ENCODE measurements at places on chromosomes 6 and 20.

DNA sequence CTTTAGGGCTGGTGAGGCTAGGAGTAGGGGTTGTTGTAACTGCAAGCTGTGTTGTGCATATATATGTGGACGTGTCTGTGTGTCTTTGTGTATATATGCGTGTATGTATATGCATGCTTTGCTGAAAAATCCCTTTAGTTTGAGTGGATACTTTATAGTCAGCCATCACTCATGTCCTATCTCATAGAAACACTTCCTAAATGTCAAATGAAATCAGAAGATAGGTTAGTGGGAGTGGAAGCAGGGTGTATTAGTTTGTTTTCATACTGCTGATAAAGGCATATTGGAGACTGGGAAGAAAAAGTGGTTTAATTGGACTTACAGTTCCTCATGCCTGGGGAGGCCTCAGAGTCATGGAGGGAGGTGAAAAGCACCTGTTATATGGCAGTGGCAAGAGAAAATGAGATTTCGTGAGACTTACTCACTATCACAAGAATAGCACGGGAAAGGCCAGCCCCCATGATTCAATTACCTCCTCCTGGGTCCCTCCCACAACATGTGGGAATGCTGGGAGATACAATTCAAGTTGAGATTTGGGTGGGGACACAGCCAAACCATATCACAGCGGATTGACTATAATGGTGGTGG, 131.1 kb downstream of the JARID2 start:
- DNase-seq = no peak

GRCh38 chr20:22716821-22717351, 132.5 kb upstream of the FOXA2 start:
- no peak for DNase-seq

- no peak for DNase-seq
These were observed 561.8 kb upstream of the AGPAT4 start for GRCh38 chr6:161835500-161836215.

GRCh38 chr6:143578054-143578453, 66.5 kb upstream of the FUCA2 start:
- no peak for DNase-seq

DNA sequence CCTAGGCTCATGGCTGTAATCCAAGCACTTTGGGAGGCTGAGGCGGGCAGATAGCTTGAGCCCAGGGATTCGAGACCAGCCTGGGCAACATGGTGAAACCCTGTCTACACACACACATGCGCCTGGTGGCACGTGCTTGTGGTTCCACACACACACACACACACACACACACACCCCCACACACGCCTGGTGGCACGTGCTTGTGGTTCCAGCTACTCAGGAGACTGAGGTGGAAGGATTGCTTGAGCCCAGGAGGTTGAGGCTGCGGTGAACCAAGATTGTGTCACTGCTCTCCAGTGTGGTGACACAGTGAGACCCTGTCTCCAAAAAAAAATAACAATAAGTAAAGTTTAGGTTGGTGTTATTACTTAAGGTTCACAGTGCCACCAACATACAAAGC, 165.8 kb downstream of the ZFAND3 start:
- DNase-seq = no peak

DNA sequence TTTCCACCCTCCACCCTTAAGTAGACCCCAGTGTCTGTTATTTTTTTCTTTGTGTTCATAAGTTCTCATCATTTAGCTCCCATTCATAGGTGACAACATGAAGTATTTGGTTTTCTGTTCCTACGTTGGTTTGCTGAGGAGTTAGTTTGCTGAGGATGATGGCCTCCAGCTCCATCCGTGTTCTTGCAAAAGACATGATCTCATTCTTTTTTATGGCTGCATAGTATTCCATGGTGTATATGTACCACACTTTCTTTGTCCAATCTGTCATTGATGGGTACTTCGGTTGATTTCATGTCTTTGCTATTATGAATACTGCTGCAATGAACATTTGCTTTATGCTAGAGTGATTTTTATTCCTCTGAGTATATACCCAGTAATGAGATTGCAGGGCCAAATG, 301.2 kb downstream of the ADGRG6 start:
- DNase-seq = no peak
